ENCODE measurements at places on chromosomes 16 and 17.

GRCh38 chr17:35842239-35842638 is 26.5 kb downstream of the HEATR9 start:
- DNase-seq = no peak

DNA sequence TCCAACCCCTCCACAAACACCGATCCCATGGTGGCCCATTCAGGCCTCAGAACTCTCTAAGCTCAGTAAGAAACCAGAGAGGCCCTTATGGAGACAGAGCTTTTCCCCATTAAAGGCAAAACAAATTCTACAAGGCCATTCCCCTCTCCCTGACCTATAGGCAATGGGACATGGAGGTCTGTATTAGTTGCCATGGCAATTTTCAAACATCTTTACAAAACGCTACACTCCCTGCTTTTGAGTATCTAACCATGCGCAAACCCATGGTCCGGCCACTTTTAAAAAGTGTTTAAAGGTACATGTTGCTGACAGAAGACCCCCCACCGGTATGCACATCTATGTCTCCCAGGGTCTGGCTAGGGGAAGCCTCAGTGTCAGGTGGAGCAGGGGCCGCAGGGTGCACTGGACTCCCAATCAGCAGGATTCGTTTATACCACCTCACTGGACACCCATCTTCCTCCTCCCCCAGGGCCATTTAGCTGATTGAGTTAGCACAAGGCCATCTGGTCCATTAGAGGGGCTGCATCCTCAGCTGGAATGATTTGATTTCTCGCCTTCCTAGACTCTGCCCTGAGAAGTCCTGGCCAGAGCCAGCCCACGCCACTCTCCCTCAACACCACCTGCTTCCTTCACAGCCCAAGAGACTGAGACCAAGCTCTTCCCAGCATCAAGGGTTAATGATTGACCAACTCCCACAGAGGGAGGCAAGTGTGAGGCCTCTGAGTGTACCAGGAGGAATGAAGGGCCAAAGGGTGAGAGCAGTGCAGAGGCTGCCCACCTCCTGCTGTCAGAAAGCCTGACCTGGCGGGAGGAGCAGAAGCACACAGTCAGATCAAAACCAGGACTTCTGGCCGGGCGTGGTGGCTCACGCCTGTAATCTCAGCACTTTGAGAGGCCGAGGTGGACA is 10.9 kb downstream of the ACLY start:
- peak; percentile 60 for DNase-seq

GRCh38 chr16:76118344-76118743 is 158.9 kb upstream of the CNTNAP4 start:
- no peak for DNase-seq

GRCh38 chr17:49843774-49844350 is 4.0 kb downstream of the TAC4 start:
- no peak for DNase-seq

DNA sequence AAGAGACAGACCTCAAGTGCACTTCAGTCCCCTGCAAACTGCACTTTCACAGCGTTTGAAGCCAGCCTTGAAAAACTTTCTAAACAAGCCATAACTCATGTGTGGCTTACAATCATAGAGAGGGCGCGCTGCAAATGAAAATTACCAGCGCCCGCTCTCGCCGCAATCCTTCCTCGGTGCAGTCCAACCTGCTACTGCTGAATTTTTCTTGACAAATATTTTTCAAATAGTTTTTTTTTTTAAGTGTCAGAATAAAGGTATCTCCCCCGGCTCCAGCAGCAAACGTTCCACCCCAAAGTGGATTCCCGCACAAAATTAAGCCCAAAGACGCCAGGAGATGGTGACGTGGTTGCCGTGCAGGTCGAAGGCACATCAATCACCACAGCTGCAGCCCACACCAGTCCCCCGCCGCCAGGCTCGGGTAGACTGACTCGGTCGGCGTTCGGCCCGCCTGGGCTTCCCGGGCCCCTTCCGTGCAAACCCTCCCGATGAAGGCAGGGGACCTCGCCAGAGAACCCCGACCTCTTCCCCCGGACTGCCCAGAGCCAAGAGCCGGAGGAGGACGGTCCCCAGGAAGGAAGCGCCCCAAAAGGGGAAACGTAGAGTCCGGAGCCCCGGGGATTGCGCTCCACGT is 630 bp downstream of the GRB2 start:
- DNase-seq = peak; percentile 51

DNA sequence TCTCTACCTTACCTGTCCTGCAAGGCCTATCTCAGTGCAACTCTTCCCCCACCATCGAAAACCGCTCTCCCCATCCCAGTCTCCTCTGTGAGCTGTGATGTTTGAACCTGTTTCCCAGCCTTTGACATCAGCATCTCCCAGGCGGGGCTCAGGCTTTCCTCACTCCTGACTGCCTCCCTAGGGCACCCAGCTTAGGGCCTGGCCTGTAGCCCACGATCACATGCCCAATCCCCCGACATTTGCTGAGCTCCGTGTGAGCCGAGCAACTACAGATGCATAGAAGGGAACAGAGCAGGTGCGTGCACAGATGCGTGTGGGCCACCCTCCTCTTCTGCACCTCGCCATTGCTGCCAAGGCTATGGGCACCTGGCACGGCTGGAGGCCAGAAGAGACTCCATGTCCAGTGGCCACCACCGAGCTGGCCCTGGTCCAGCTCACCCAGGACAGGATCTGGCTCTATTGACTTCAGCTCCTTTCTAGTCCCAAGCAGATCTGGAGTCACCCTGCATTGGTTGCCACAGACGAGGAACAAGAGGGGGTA is 35.5 kb upstream of the CMIP start:
- no peak for DNase-seq

DNA sequence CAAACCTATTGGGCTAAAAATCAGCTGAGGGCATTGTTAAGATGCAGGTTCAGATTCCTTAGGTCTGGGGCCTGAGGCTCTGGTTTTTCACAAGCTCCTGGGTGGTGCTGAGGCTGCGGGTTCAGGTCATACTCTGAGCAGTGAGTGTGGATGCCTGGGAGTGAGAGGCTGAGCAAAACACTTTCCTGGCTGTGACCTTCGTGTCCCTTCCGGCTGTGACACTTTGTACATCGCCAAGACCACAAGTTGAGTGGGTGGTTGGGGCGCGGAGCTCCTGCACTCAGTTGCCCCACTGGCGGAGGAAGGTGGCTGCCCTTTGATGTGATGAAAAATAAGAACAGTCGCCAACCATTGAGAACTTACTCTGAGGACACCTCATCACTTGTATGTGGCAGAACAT is 24.8 kb downstream of the CCR7 start:
- no peak for DNase-seq

DNA sequence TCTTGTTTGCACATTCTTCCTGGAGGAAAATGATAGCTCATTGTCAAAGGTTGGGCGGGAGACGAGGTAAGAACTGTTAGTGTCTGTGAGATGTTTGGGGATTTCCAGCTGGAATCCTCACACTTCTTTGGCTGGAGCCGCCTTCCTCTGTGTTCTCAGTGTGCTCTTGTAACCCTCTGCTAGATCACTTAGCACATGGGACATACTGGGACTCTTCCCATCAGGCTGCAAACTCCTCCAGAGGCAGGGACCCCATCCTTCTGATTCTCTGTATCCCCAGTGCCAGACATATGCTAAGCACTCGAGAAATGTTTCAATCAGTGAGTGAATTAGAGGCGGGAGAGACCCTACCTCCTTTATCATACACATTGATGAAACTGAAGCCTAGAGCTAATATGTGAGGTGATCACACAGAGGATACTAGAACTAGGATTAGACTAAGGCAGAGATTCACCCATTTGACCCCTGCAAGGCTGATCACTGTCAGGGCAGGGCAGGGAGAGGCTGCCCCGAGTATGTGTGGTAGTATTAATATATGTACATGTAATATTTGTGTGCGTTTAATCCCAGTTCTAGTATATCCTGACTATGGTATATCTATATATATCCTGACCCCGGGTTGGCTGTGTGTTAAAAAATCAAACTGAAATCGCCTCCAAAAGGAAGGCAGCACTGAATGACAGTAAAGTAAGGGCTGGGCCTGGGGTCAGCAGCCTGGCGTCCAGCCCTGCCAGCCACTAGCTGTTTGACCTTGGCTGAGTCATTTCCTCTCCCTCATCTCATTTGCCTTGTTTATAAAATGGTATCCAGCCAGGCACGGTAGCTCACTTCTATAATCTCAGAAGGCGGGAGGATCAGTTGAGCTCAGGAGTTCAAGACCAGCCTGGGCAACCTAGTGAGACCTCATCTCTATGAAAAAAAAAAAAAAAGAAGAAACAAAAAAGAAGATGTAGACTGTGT is 75.5 kb upstream of the TBX2 start:
- peak; percentile 84 for DNase-seq

- no peak for DNase-seq
Measured at GRCh38 chr16:24367186-24367710, 111.1 kb downstream of the CACNG3 start.

DNA sequence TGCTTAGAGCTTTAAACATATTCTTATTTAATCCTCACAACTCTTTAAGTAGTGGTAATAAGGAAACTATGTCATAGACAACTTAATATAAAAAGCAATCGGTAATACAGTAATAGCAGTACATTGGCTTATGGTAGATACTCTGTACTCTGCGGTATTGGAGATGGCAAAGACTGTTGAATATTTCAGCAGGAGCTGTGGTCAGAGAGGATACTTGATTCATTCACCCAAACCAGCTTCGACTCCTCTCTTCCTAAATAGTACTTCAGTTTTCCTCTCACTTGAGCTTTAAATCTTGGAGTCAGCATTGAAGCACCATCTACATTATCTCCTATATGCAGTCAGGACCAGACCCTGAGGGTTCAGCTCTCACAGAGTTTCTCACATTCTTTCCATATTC is 169.3 kb downstream of the CYB561 start:
- DNase-seq = peak; percentile 42

- no peak for DNase-seq
Measured at GRCh38 chr17:50130559-50131305, 772 bp upstream of the SAMD14 start.

- no peak for DNase-seq
Measured at GRCh38 chr17:82331345-82331939, 2.1 kb downstream of the SECTM1 start.

- DNase-seq = no peak
Measured at GRCh38 chr16:68065716-68066305, 19.4 kb upstream of the NFATC3 start.

DNA sequence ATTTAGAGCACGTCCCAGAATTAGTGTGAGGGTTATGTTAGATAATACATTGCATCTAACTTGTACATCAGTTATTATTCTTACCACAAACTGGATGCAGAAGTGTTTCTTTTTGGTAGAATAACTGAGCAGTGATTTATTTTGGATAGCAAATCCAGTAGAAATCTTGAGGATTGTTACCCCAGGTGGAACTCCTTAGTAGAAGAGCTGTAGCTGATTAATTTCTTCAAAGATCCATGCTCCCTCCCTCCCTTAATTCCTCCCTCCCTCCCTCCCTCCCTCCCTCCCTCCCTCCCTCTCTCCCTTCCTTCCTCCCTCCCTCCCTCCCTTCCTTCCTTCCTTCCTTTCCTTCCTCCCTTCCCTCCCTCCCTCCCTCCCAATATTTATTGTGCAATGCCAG is 337.7 kb downstream of the CA10 start:
- no peak for DNase-seq

GRCh38 chr16:69035375-69035774 is 70.1 kb upstream of the HAS3 start:
- no peak for DNase-seq

GRCh38 chr17:814371-814770 is 32.2 kb downstream of the MRM3 start:
- no peak for DNase-seq

- DNase-seq = no peak
Measured at GRCh38 chr17:2900842-2901241, 104.6 kb downstream of the RAP1GAP2 start.

GRCh38 chr17:39627712-39628516 is 1.2 kb downstream of the PPP1R1B start:
- no peak for DNase-seq

DNA sequence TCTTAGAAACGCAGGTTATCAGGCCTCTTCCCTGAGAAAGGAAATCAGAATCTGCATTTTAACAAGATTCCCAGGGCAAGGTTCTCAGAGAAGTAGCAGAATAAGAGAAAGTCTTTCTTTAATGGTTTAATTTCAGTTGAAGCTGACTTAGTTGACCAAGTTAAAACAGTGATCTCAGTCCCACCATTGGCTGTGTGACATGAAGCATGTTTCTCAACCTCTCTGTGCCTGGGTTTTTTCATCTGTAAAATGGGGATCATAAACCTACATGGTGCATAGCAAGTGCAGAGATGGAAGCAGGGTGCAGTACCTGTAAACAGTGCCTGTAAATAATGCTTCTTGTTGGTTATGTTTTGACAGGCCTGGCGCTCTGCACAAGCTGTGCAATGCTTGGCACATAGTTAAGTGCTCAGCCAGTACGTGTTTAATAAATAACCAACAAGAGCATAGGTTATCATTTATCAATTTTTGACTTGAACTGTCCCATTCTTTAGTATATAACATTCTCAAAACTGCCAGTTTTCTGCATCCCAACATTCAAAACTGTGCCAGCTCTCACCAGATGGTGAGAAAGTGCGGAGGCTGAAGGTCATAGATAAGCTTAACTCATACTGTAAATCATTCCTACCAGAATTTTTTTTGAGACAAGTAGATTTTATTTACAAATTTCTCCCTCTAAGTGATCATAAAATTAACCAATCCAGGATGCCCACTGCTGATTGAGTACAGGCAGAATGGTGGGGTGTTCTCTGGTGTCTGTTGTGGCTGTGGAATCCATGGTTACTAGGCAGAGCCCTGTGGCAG is 6.9 kb downstream of the C17orf67 start:
- no peak for DNase-seq

DNA sequence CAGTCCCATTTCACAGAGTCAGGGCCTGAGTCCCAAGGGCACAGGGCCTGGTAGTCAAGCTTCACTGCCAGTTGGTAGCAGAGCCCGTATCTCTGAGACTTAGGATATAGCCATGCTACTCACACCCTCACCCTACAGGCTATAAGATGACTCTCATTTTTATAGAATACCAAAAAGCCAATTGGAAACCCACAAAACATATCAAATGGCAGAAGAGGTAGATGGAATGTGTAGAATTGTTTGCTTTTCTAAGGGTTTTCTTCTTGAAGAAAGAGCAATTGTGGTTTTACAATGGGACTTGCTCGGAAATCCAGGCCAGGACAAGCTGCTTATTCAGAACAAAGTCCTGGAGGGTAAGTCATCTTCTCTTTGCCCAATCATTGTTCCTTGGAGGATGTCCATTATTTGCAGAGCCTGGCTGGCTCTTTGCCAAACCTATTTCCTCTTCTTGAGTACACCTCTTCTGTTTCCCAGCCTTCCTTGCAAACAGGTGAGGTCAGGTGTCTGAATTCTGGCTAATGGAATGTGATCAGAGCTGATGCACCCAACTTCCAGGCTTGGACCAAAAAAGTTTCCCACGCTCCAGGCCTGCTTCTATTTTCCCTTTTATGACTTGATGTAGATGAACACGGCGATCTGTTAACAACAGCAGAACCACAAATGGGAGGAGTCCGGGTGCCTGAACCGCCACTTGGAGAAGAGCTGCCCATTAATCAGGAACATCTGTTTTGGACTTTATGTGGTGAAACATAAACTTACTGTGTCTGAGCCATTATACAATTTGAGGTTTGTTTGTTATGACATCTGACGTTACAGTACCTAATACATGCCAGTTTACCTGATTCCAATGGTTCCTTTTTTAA is 16.9 kb upstream of the CCL22 start:
- DNase-seq = peak; percentile 92

All from M059J (cell line).